ENCODE measurements at places on chromosomes 12 and 14.

- no peak for DNase-seq
These were observed 423 bp downstream of the FGD6 start for GRCh38 chr12:95216711-95217376.

GRCh38 chr12:104692557-104693218, 235.9 kb downstream of the CHST11 start:
- no peak for DNase-seq

- no peak for DNase-seq
These were observed 17.2 kb upstream of the PHC1 start for GRCh38 chr12:8897081-8897480.

GRCh38 chr12:32714772-32715171, 35.7 kb downstream of the DNM1L start:
- no peak for DNase-seq

DNA sequence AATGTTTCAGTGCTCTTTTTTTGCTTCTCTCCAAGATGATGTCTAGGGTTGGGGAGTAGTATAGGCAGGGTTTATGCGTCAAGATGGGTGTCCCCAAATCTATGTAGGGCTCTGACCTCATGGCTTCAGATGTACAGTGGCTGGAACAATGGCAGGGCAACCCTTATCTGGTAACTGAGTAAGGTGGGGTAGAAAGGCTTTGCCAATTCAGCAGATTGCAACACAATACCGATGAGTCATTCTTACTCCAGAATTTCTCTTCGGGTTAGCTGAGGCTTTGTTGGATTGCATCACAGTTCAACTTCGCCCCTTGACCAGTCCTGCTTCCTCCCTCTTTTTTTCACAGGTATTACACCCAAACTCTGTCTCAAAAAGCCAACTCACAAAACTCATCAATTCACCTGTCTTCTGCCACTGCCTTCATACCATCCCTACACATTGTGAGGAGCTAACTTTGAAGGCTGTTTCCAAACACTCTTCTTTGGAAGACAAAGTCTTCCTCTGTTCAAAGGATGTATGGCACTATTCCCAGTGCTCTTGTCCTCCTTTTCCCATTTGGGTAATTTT, 190.2 kb upstream of the CNOT2 start:
- peak; percentile 80 for DNase-seq

- DNase-seq = no peak
These were observed 43.5 kb upstream of the EIF5 start for GRCh38 chr14:103290494-103290893.

GRCh38 chr12:53567961-53568808, 58.0 kb downstream of the ATF7 start:
- DNase-seq = no peak

- DNase-seq = no peak
These were observed 27.9 kb upstream of the CTDSP2 start for GRCh38 chr12:57874166-57875108.

- no peak for DNase-seq
These were observed 10.5 kb upstream of the B4GALNT3 start for GRCh38 chr12:449203-449602.

- DNase-seq = no peak
These were observed 1.4 kb downstream of the DENND5B start for GRCh38 chr12:31589598-31589903.

GRCh38 chr12:12749433-12749832, 32.3 kb downstream of the CDKN1B start:
- DNase-seq = no peak

GRCh38 chr14:91371011-91371989, 46.3 kb downstream of the CCDC88C start:
- no peak for DNase-seq

- peak; percentile 54 for DNase-seq
These were observed 15.1 kb downstream of the NDUFA9 start for GRCh38 chr12:4663971-4664505.

- DNase-seq = no peak
These were observed 22.4 kb downstream of the BRI3BP start for GRCh38 chr12:125015680-125016310.

GRCh38 chr12:27511031-27511722, 12.8 kb upstream of the PPFIBP1 start:
- DNase-seq = no peak

DNA sequence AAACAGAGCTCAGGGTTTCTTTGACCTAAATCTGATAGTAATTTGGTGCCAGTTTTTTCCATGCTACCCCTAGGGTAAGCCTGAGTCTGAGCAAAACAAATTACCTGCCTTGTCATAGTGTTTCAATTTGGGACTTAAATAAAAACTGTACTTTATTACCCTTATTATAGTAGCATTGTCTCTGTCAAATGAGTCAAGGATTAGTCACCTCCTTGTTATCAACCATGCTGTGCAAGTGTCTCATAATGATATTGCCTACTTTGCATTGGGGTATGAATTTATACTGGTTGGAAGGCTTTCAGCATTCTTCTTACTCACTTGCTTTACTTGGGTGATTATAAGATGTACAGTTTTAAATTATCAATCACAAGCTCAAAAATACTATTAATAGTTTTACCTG, 380.0 kb downstream of the LRFN5 start:
- no peak for DNase-seq

GRCh38 chr12:52069327-52070184, at the start of gene ATG101:
Gene ATG101 (plus strand): TSS chr12:52069978. CDS start chr12:52073651, 3,673 bp downstream.
- peak; percentile 76 for DNase-seq

DNA sequence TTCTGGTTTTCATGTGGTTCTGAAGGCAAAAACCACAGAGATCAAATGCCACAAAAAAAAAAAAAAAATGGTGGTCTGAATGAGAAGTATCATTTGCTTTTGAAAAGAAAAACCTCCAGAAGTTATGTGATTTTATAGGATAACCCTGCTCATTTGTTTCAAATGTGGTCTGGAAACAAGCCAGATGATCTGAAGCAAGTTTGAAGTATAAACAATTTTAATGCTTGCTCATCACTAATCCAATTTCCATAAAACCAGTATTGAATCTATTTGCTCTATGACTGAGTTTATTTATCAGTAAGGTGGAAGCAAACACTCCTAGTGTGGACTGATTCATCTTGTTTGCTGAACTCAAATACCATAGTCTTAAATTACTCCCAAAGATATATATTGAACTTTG, 407.3 kb upstream of the FLRT2 start:
- no peak for DNase-seq

DNA sequence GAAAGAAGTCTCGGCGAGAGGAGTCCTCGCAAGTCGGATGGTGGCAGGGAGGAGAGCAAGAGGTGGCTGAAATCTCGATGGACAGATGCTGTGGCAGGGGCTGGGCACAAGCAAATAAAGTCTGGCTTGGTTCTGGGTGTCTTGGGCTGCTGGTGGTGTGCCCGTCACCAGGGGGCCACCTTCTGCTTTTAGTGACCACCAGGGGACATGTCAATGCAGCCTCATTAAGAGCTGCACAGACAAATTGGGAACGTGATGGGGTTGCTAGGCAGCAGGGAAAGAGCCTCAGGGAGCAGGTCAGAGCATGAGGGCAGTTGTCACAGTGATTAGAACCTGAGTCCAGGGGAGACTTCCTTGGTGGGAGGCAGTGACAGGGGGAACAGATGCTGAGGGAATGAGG, 44.0 kb downstream of the LRRC74A start:
- DNase-seq = no peak

DNA sequence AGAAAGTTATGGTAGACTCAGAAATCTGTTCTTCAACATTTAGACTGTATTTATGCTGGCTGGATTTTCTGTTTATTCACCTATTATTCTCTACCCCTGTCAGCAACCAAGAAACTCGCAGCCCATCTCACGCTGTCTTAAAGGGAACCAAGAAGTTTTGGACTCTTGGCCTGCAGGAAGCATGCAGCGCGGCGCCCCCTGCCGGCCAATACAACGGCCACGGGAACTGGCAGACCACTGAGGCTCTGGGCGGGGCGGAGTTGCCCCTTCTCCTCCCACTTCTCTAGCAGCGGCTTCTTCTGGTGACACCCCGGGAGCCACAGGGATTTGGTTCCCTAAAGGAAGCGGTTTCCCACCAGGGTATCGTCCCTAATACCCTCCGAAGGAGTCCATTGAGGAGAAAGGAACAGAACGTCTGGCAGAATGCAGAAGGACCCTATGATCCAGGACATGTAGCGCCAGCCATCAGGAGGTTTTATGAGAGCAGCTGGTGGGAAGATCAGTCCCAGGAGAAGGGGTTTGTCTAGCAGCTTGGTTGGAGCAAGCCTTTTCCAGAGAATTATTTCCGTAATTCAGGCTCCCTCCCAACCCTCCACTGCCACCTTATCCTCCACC, 21.0 kb upstream of the RNASE2 start:
- no peak for DNase-seq

DNA sequence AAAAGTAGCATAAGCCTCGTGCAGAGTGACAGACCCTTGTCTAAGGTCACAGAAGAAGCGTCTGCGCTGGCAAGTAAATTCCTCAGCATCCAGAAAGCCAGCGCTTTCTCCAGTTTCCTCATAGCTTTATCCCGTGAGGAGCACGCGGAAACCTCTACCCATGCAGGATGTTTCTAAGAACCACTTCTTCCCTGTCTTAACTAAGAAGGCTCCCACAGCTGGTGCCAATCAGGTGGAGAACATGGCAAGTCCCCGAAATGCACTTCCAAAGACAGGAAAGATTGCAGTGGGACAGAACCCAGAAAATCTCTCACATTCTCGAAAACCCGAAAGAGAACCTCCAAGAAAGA, 968 bp upstream of the ARID4A start:
- DNase-seq = no peak

GRCh38 chr12:16415155-16415554, 67.7 kb downstream of the MGST1 start:
- no peak for DNase-seq

DNA sequence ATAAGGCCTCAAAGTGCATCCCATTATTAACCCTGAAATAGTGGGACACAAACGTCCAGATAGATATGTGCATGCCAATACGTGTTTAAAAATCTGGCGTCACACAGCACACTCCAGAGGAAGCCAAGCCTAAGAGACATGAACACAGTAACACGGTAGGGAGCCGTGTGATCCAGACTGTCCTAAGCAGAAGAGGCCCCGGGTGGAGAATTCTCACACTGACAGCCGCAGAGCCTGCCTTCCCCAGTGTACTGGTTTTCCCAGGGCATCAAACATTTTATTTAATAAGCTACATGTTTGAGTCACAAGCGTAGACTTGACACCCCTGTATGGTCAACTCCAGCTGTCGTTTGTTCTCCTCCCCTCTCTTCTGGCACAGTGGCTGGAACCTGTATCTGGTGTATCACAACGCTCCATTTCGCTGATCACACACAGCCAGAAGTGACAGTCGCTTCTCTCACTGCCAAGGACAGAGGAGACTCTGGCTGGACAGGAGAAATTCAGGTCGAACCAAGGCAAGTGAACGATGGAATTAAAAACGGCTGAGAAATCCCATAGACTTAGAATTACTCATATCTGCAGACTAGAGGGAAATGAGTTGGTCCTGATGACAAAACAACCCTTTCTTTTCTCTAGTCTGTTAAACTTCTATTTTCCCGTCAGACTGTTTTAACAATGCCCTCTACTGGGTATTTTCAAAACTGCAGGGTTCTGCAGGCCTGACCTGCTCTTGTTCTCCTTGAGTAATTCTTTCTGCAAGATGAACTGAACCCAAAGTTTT, 359.9 kb downstream of the RGS6 start:
- DNase-seq = peak; percentile 22

DNA sequence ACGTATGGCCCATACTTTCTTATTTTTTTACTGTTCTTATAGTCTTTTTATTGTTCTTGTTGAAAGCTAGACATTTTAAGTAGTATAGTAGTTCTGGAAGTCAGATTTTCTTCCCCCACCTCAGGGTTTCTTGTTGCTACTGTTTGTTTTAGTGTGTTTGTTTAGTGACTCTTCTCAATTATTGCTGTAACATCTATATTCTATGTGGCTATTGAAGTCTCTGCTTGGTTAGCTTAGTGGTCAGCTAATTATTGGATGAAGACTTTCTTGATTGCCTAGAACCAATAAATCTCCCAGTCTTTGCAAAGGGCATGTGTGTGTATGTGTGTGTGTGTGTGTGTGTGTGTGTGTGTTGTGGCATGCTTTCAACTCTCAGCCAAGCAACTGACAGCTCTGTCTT, 34.3 kb upstream of the UNC79 start:
- DNase-seq = no peak

- DNase-seq = no peak
These were observed 82.6 kb upstream of the PTPRB start for GRCh38 chr12:70719672-70720420.

DNA sequence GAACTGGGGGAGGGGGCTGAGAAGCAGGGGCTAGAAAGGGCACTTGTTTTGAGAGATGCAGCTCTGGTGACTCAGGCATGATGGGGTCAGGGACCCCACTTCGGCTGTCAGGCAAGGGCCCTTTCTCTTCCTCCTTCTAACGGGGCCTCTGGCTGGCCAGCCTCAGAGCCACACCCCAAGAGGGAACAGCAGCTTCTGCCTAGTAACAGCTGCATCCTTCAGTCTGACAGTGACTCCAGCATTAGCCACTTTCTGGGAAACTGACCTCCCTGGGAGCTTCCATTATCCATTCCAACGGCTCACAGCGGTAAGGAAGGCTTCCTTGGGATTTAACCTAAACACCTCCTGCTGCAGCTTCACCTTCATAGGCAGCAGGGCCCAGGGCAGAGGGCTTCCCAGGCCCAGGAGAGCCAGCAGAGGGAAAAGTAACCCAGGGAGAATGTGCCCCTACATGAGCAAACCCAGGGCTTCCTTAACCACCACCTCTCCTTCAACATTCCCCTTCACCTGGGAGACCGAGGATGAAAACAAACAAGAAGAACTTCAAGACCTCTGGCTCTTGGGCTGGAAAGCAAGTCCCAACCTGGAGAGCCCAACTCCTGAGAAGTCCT, 2.7 kb downstream of the NCKAP5L start:
- DNase-seq = no peak

- DNase-seq = no peak
These were observed 13.4 kb upstream of the GPRC5A start for GRCh38 chr12:12877781-12878455.

DNA sequence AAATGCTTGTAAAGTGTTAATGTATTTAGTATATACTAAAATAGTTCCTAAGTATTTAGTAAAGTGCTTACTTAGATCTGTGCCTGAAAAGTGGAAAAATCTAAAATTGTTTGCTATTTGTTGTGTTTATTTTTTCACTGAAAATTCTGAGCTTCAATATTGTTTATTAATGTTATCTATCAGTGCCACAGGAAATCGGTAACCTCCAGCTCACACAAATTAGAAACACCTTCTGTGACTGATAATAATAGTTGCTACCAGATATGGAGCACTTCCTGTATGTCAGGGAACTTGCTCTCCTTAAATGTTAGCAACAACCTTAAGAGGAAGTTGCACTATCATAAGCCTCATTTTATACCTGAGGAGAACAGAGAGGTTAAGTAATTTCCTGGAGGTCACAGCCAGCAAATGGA, 723 bp upstream of the LRP10 start:
- no peak for DNase-seq

- no peak for DNase-seq
These were observed 25.1 kb downstream of the GTSF1 start for GRCh38 chr12:54448344-54448743.
